Hematopoietic multipotent progenitor cell treated with erythropoietin and hydrocortisone succinate and interleukin-3 and kit ligand, for 8 days (in vitro differentiated cells): ENCODE measurements at places on chromosomes 5 and 9.
A peak's percentile ranks its signal among the peaks of the same experiment; 100 is the strongest.

DNA sequence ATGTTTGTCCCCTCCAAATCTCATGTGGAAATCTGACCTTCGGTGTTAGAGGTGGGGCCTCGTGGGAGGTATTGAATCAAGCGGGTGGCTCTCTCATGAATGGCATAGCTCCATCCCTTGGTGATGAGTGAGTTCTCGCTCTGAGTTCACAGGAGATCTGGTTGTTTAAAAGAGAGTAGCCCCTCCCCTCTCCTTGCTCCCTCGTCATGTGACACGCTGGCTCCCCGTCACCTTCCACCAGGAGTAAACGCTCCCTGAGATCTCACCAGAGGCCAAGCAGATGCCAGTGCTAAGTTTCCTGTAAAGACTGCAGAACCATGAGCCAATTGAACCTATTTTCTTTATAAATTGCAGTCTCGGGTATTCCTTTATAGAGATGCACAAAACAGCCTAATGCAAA lies 74.5 kb downstream of the RASEF start:
- DNase-seq: no peak

DNA sequence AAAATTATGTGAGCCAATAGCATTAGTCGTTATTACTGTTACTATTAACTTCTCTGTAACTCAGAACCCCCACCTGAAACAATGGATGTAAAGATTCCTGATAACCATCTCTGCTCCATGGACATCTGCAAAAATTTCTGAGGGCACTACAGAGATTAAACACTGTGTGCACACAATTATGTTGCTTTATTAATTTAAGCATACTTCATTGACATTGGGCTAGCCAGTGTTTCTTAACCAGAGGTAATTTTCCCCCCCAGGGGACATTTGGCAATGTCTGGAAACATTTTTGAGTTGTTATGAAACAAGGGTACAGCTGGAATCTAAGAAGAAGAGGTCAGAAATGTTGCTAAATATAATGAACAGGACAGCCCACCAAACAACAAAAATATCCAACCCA lies 19.3 kb downstream of the SLIT3 start:
- DNase-seq: no peak

DNA sequence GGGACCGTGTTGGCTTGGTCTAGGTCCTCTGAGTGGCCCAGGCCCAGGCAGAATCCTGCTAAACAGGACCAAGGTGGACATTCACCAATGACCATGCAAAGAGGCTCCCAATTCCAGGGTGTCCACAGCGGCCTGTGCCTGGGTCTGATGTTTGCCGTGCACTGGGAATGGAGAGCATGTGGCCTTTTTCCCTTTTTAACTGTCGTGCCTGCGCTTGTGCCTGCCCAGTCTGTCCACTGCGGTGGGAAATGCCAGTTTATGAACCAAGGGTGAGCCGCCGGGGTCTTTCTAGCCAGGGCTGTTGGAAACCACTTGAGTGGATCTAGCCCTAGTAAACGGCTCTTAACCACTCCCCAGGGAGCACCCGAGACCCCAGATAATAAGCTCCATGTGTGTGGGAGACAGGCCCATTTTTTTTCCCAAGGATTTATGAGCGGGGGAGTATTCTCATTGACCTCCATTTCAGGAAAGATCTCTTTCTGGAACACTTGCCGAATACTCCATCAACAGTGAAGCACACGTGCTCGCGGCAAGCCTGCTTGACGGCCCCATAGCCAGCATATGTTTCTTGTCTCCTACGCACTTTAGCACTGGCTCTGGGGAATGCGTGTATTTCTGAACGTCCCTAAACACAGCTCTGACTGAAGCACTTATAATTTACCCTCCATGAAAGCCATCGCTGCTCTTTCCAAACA lies 93.2 kb upstream of the PHYKPL start:
- DNase-seq: no peak

GRCh38 chr5:72951671-72952468 lies 4.0 kb upstream of the FCHO2 start:
- DNase-seq: peak; percentile 6

DNA sequence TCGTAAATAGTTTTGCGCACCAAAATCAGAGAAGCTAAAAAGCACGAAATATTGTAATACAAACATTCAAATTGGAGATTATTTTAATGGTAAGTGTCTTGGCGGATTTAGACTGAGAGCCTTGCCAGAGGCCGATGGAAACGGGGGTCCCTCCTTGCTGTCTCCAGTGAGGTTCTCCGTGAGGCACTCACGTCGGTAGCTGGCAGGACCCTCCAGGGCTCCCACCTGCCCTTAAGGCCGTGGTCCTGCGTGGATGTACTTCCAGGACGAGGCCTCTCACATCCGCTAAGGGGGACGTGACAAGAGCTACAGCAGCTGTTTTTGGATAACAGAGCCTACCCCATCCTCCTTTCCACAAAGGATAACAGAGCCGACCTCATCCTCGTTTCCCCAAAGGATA lies 7.9 kb downstream of the NKD2 start:
- DNase-seq: no peak

- DNase-seq: no peak
Measured at GRCh38 chr9:13369431-13369830, 89.9 kb upstream of the MPDZ start.

- DNase-seq: no peak
Measured at GRCh38 chr5:56421246-56422075, 188.3 kb upstream of the ANKRD55 start.

DNA sequence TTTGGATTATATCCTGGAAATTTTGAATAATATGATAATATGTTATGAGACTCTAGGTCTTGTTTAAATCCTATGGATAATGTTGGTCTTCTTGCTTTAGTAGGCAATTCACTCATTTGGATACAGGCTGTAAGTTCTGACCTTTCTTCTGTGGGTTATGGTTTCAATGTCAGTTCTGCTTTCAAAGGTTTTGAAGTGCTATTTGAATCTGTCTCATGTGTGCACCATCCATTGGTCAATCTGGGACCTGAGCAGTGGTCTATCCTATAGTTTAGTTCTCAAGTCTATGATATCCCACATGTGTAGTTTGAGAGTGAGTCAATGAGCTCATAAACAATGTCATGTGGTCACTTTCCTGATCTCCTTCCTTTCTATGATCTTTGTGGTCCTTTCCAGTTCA lies 94.4 kb downstream of the RMI1 start:
- DNase-seq: no peak
